SK-N-SH treated with all-trans-retinoic acid at 6 μM for 48 hours (cell line): ENCODE measurements at places on chromosomes 4 and X.

DNA sequence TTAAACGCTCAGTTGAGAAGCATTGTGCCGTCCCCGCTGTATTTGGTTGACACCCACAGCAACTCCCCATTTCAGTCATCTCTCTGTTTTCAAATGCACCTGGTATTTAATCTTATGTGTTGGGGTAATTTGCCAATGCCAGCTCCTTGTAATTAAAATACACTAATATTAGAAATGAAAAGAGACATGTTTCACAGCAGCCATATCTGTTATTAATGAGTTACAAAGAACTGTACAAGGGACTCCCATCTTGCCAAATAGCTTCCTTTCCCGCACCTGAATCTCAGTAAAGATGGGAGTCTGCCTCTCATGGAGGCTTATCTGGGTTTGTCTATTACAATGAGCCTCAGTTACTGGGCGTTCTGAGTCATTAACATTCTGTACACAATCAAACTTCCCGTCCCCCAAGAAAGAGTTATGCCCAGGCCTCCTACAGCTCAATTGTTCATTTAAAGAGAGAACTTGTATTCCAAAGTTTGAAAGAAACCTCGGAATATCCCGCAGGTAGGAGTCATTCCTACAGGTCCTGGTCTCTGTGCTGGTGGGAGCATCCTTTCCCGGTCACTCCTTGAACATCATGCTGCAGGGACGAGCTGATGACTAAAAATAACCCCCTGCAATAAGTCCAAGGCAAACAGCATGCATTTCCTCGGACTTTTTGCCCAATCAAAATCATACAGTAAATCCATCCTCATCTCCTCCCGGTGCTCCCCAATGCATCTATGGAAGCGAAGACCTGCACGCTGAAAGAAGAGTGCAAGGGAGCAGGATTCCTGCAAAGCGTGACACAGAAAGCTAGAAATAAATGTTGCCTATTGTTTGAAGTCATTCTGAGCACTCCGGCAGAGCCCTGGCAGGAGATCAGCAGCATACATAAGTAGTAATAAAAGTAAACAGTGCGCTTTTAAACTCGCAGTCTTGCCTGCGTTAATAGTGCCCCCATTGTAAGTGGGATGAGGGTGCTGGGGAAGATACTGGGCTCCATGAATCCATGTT, 926 bp downstream of the NDP start:
- ATAC-seq, result no peak

GRCh38 chr4:158869001-158869400, 100.2 kb downstream of the FNIP2 start:
- no peak for ATAC-seq

DNA sequence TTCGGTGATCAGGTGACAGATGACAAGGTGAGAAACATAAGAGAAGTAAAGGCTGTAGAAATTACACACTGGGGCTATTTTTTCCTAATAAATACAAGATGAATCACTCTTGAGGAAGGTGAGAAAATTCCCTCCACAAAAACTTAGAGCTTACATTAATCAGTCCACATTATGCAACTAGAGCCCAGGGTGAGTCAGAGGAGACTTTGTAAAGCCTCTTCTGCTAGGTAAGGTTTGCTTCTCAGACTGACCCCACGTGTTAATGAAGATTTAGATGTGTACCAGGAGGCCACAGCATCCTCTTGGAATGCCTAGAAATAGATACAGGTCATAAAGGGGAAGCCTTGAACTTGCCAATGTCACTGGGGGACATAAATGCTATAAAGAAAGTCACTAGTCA, 396.0 kb upstream of the SMIM31 start:
- ATAC-seq, result no peak

DNA sequence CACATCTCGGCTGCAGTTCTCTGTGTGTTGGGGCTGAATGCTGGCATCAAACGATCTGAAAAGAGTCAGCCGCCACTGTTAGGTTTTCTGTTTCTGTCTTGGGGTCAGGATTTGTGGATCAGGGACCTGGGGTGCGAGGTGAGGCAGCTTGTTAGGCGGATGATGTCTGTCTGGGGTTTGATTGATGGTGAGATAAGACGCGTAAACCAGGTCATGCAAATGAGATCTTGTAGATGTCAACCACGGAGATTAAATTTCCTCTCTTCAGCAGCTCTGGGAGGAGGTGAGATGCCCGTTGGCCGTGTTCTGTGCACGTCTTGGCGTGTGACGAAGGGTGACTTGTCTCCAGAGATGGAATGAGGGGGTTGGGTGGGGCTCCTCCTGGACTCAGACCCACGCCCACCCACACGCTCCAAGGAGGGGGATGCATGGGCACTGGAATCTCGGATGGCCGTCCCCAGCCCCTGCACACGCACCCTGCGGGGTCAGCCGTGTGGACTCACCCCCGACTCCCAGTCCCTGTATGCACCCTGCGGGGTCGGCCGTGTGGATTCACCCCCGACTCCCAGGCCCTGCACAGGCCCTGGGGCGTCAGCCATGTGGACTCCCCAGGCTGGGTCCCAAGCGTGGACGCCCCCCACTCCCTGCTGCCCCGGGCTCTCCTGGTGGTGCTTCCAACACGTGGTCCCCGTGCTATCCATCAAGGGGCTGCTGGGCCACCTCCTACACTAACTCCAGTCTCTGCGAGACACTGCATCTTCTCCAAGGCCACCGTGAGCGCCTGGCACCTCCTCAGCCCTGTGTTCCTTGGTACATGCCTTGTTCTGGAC, 16.0 kb upstream of the UVSSA start:
- no peak for ATAC-seq

GRCh38 chr4:1250527-1250812, 1.5 kb upstream of the CTBP1 start:
- no peak for ATAC-seq

- ATAC-seq, result peak; percentile 85
Observed at GRCh38 chr4:16897991-16898827, at the start of gene LDB2. Gene LDB2 (minus strand): TSS chr4:16898645.

DNA sequence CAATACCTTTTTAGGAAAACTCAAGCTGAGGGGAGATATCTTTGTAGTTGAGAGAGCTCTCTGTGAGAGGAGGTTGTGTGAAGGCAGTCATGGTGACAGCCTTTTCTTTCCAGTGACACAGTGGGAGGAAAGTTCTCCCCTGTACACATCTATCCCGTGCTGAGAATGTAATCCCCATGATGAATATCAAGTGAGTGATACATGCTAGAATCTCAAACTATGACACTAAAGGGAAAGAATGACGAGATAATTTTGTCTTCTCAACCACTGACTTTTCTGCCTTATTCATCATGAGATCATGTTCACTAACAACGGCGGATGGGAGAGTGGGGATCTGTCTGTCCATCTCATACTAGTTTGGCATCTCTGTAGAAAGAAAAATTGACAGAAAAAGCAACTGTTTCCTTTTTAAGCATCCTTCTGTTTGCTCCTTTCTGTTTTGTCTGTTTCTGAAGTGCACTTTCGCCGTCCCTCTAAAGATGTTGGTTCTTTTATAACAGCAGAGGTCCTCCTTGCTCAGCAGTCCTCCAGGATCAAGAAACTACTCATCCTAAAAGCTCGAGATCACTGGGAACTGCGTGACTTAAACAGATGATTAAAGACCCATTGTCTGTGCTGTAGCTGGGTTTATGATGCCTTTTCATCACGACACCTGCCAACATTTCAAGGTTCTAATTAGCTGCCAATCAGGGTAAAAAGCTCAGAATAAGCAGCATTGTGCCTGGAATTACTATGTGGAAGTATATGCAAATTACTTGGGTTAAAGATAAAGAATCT, 137.6 kb downstream of the DCK start:
- ATAC-seq, result peak; percentile 83

- ATAC-seq, result no peak
Observed at GRCh38 chr4:158529505-158529904, 7.8 kb downstream of the RXFP1 start.

GRCh38 chrX:81120936-81121371, 80.8 kb downstream of the HMGN5 start:
- ATAC-seq, result peak; percentile 86

DNA sequence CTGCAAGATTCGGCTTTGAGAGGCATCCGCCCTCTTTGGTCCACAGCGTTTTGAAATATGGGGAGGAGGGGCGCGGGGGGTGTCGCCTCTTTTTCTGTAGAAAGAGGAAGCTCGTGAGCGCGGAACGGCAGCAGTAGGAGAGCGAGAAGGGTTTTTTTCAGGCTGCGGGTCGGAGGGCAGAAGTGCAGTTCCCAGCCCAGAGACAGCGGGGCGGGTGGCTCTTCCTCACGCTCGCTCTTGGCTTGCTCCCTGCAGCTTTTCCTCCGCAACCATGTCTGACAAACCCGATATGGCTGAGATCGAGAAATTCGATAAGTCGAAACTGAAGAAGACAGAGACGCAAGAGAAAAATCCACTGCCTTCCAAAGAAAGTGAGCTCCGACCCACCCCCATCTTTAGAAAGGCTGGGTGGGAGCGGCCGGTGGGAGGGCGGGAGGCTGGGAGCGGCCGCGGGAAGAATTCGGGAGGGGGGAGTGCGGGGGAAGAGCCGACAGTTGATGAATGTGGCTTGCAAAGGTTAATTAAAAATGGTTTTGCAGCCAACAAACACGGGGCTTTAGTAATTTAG, 1.2 kb downstream of the TMSB4X start:
- peak; percentile 1; the same call in 2 of the 3 replicates for ATAC-seq

DNA sequence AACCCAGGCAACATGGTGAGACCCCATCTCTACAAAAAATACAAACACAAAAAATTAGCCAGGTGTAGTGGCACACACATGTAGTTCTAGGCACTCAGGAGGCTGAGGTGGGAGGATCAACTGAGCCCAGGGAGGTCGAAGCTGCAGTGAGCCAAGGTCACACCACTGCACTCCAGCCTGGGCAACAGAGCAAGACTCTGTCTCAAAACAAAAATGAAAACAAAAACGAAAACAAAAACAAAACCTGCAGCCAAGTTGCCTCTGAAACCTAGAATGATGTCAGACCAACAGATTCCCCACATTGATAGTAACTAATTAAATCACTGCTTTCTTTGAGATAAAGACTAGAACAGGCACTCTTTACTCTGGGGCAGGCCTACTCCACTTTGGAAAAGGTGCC, 104.5 kb downstream of the AMELX start:
- no peak for ATAC-seq

DNA sequence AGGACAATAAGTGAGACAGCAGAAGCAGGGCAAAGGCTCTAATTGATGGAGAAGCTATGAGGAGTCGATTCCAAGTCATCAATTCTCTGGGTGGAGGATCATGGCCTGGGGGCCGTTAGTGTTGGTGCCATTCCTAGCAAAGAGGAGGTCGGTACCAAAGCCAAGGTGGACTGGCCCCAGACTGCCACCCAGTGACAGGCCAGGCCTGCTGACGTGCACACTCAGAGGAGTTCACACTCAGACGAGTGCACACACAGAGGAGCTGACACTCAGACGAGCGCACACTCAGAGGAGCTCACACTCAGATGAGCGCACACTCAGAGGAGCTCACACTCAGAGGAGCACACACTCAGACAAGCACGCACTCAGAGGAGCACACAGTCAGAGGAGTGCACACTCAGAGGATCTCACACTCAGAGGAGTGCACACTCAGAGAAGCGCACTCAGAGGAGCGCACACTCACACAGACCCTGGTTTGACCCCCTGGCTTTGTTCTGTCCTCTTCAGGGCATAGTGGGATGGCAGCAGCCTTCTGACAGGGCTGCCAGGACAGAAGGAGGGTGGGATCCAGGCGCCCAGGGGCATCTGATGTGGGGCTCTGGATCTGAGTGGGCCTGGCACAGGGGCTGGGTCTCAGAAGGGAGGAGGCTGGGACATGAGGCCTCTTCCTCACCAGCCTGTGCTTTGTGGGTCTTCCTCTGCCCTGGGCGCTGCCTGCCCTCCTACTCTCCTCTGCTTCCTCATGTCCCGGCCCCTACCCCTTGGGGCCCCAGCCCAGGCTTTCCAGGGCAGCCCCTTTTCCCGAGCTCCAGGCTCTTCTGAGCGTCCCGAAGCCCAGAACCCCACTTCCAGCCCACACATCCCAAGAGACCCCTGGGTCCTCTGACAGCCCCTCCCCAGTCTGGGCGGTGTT, 41.7 kb upstream of the NKX1-1 start:
- no peak for ATAC-seq

GRCh38 chrX:68175562-68175961, 257.7 kb downstream of the OPHN1 start:
- ATAC-seq, result no peak

DNA sequence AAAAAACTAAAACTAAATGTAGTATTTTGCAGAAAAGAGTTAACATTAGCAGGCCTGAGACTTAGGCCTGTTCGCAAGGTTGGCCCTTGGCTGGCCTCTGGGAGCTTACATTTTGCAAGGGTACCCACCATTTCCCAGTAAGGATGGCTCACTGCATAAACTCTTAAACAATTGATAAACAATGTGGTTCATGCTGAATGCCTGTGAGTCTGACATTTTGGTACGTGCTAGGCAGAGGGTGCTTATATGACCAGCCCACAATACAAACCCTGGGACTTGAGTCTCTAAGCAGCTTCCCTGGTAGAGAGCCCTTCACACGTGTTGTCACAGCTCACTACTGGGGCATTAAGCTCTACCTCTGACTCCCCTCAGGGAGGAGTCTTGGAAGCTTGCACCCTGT, 7.4 kb downstream of the PRPS2 start:
- ATAC-seq, result no peak

DNA sequence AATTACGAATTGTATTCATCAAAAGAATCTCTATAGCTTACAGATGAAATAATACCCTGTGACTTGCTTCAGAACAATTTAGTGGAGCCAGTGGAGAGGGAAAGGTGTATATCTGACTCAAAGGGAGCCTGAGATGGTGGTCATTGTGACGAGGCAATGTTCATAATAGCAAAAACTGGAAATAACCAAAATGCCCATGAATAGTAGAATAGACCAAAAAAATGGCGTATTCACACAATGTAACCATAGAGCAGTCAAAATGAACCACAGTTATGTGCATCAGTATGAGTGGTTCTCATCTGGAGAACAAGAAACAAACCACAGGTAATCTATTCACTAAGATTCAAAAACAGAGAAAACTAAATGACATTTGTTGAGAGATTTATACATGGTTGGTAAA, 125.3 kb upstream of the CLNK start:
- ATAC-seq, result no peak

GRCh38 chrX:119424999-119425398, 25.9 kb downstream of the SLC25A43 start:
- ATAC-seq, result no peak

GRCh38 chr4:155891058-155891457, 12.4 kb upstream of the TDO2 start:
- no peak for ATAC-seq

- ATAC-seq, result no peak
Observed at GRCh38 chr4:71549516-71550160, 210.8 kb downstream of the SLC4A4 start.

DNA sequence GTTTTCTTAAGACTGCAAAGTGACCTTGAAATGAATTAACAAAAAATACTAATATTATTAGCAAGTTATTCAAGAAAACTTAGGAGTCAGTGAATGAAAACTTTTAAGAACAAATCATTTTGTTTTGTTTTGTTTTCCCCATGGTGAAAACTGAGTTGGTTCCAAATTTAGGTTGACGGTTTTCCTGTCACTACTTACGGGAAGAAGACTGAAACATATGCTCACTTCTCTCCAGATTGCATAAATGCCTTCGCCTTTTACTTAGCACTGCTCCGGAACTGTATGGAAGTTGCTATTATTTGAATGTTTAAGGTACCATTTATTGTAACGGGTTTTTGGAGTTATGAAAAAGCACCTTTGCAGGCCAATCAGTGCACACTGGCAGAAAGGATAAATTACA, 42.8 kb downstream of the DOCK11 start:
- no peak for ATAC-seq
